ENCODE measurements at places on chromosomes 2 and 18. TPM values are rescaled to one million over a fixed set of nuclear protein-coding genes. Genes with fewer than 3 reads are reported as not detected.

Gene OR6B2
- total RNA-seq = not detected

Gene ATF2
- 38.9 TPM for total RNA-seq

Gene EGR4
- total RNA-seq = not detected

Gene GRHL1
- 6.2 TPM for total RNA-seq

Gene APOB
- not detected for total RNA-seq

Gene DNAH7
- total RNA-seq = 2.1 TPM

Gene PLGLB1
- total RNA-seq = 0.38 TPM

Gene ASIC4
- not detected for total RNA-seq

Gene CROCC2
- not detected for total RNA-seq

Gene M1AP
- 1.3 TPM for total RNA-seq
